ENCODE measurements at places on chromosomes 2 and 18.

DNA sequence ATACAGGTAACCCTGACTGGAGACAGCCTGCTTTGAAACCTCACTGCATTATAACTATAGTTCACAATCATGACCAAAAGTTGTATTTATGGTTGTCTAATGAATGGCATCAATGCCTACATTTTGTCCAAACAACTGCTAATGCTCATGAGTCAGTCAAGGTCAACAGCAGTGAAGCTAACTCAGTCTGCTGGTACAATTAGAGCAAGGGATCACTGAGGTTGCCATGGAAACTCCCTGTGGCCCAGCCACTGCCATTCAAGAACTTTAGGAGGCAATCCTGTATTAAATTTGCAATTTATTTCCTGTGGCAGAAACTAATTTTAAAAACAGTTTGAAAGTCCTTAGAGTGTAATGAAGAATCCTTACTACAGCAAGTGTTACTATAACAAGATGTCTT, 185.1 kb upstream of the SMAD7 start:
- DNase-seq = peak; percentile 63

GRCh38 chr18:3455907-3456685, 6.1 kb downstream of the TGIF1 start:
- no peak for DNase-seq

DNA sequence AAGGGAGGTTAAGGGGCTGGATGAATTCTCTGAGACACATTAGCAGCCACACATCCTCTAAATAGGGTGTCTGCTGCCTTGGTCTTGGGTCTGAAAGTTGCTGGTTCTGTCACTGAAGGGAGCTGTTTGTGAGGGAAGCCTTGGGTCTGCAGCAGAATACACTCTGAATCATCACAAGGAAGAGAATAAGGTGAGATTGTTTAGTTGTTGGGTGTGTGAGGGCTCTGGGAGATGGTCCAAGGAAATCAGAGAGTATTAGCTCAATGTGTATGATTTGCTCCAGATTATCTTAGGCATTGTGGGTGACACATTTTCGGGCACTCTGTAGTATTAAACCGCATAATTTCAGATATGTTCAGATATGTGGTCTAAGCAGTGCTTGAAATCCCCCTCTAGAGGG, 548.5 kb downstream of the SLC4A3 start:
- DNase-seq = no peak

DNA sequence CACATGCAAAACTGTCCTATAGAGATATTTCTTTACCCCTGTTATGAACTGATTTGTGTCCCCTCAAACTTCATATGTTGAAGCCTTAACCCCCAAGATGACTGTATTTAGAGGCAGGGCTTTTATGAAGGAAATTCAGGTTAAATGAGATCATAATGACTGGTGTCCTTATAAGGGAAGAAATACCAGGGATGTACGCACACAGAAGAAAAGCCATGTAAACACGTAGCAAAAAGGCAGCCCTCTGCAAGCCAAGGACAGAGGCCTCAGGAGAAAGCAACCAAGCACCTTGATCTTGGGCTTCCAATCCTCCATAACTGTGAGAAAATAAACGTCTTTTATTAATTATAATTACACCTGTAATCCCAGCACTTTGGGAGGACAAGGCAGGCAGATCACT, 101.3 kb upstream of the NDUFV2 start:
- DNase-seq = no peak

DNA sequence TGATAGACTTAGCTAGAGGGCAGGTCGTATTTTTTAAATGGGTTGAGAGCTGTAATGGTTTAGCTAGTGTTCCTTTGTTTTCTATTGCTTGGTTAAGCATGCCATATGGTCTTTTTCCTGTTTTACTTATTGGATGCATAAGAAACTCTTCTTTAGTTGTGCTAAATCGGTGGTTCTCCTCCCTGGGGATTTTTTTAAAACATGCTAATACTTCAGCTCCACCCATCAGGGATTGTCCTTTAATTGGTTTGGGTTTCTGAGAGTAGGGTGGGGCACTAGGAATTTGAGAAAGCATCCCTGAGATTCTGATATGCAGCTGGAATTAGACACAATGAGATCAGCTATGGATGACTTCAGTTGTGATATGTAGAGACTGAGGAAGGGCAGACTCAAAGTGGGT, 497.2 kb downstream of the THSD7B start:
- no peak for DNase-seq

DNA sequence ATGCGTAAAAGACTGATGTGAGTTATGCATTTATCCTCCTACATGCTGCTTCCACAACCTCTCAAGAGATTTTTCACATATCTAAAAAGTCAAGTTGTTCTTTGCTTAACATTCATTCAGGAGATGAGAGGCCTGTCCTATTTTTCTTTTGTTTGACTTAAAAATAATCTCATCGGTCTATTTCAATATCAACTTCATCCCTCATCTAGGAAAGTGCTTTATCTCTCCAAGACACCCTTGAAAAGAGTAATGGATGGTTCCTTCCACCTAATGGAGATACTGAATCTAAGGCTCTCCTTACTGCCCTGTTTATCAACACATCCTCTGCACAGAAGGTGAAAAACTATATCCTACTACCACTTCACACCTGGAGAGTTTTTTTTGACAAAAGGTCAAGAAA, 2.4 kb downstream of the NFE2L2 start:
- DNase-seq = no peak

- no peak for DNase-seq
Observed at GRCh38 chr2:120262150-120262549, 9.5 kb downstream of the RALB start.

DNA sequence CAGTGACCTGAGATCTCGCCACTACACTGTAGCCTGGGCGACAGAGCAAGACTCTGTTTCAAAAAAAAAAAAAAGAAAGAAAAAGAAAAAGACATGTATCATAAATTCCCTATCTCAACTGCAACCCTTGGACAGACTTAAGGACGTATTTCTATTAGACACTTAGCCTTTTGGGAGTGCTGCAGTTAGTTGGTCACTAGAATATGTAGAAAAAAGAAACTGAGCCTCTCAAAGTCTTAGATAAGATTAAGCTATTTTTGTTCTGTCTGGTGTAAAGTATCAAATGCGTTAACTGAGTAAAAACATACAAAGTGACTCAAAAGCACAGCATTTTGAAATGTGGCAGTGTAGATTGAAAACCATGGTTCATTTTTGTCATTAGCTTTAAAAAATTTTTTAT, 7.3 kb downstream of the NBEAL1 start:
- DNase-seq = no peak

Measured in retinal pigment epithelial cell (primary cell).